Heart left ventricle (tissue), 16 donors: ENCODE measurements at places on chromosomes 12 and 14.

DNA sequence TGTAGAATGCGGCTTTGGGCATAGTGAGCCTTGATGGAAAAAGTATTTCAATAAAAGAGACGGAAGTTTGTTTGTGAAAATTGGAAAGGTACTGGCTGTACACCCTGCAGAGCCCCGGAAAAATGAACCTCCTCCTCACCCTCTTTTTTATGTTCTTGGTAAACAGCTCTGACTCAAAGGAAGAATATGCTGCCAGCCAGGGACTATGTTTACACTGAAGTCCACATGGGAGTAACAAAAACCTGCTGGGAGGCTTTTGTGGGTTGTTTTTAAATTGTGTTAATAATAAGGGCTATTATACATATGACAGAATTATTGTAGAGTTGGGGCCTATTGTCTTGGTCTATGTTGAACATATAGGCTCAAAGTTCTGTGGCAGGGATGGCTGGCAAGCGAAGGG is 70.7 kb downstream of the TTC8 start:
- no peak for DNase-seq
- H3K27me3 ChIP-seq, result no peaks in the 10 kb centered on the region
- no peaks in the 10 kb centered on the region for H3K36me3 ChIP-seq
- no peak overlapping the region for H3K4me3 ChIP-seq

- no peaks in the 10 kb centered on the region for H3K4me1 ChIP-seq
- H3K36me3 ChIP-seq, result no peaks in the 10 kb centered on the region
- no peak for DNase-seq
- no peak overlapping the region for H3K4me3 ChIP-seq
- no peak overlapping the region for H3K27ac ChIP-seq
- H3K27me3 ChIP-seq, result no peaks in the 10 kb centered on the region
Measured at GRCh38 chr12:130138478-130138877, 23.8 kb upstream of the FZD10 start.

DNA sequence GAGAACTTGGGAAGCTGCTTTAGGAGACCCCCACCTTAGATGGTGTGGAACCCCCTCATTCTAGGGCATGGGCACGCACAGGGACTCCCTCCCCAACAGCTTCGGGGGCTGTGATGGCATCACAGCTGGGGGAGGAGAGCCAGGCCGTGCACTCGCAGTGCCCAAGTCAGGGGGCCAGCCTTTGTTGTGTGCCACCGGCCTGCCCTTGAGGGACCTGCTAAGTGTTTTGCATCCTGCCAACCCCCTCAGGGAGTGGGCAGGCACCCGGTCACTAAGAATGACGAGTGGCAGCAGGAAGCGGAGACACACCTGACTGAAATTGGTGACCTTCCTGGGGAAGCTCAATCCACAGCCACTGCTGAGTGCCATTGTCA is 334.9 kb upstream of the SFSWAP start:
- DNase-seq, result no peak
- H3K27ac ChIP-seq, result no peak overlapping the region
- H3K4me3 ChIP-seq, result no peak overlapping the region
- H3K27me3 ChIP-seq, result no peaks in the 10 kb centered on the region
- H3K36me3 ChIP-seq, result no peaks in the 10 kb centered on the region
- no peaks in the 10 kb centered on the region for H3K4me1 ChIP-seq

GRCh38 chr14:52333823-52334657 is 19.9 kb downstream of the PTGER2 start:
- H3K27ac ChIP-seq, result no peak overlapping the region
- no peaks in the 10 kb centered on the region for H3K36me3 ChIP-seq
- H3K27me3 ChIP-seq, result no peaks in the 10 kb centered on the region
- no peaks in the 10 kb centered on the region for H3K4me1 ChIP-seq
- no peak overlapping the region for H3K4me3 ChIP-seq

DNA sequence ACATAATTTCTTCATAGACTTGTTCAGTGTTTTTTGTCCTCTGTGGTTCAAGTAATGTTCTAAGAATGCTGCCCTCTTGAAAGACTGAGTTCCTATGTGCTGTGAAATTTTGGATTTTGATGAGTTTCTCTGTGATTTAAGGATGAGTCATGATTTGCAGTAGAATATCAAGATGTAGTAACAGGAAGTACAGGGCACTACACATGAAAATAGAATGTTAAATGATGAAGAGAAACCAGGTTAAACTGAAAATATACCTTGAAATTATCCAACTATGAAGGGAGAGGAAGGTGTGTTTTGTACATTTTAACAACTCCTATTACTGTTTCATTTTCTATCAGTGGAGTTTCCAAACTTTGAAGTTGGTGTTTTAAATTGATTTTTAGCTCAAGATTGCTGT is 4.8 kb downstream of the ELK3 start:
- DNase-seq, result no peak
- no peak overlapping the region for H3K4me3 ChIP-seq
- H3K36me3 ChIP-seq, result no peaks in the 10 kb centered on the region
- H3K27me3 ChIP-seq, result no peaks in the 10 kb centered on the region
